SHP77 treated with DMSO at 0.1 percent for 48 hours (cell line): ENCODE measurements at places on chromosomes 12 and 14.
A peak's percentile ranks its signal among the peaks of the same experiment; 100 is the strongest.

GRCh38 chr12:76216585-76217472 lies 131.4 kb downstream of the BBS10 start:
- DNase-seq = no peak

- DNase-seq = no peak
Measured at GRCh38 chr12:119857041-119857591, 20.0 kb downstream of the CIT start.

- DNase-seq = no peak
Measured at GRCh38 chr14:93548102-93548843, 117.5 kb downstream of the UNC79 start.

DNA sequence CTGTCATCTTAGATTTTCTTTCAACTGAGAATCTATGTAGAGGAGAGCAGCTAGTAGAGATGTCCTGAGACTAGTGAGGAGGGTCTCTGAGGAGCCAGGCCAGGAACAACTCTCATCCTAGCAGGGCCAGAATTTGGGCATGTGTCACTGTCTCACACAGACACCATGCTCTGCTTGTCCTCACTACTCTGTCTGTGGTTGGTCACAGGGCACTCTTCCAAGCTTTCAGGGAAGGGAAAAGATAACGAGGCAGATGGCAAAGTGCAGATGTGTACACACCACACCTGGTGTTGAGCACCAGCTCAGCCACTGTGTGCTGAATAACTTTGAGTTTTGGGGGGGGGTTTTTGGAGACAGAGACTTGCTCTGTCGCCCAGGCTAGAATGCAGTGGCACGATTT lies 2.5 kb downstream of the SSPN start:
- DNase-seq = no peak

GRCh38 chr12:69150796-69151127 lies 88.6 kb upstream of the CPSF6 start:
- DNase-seq = no peak

- peak; percentile 20 for DNase-seq
Measured at GRCh38 chr12:74292351-74293194, 245.1 kb upstream of the ATXN7L3B start.

GRCh38 chr14:99725774-99726537 lies 41.9 kb downstream of the CYP46A1 start:
- no peak for DNase-seq

DNA sequence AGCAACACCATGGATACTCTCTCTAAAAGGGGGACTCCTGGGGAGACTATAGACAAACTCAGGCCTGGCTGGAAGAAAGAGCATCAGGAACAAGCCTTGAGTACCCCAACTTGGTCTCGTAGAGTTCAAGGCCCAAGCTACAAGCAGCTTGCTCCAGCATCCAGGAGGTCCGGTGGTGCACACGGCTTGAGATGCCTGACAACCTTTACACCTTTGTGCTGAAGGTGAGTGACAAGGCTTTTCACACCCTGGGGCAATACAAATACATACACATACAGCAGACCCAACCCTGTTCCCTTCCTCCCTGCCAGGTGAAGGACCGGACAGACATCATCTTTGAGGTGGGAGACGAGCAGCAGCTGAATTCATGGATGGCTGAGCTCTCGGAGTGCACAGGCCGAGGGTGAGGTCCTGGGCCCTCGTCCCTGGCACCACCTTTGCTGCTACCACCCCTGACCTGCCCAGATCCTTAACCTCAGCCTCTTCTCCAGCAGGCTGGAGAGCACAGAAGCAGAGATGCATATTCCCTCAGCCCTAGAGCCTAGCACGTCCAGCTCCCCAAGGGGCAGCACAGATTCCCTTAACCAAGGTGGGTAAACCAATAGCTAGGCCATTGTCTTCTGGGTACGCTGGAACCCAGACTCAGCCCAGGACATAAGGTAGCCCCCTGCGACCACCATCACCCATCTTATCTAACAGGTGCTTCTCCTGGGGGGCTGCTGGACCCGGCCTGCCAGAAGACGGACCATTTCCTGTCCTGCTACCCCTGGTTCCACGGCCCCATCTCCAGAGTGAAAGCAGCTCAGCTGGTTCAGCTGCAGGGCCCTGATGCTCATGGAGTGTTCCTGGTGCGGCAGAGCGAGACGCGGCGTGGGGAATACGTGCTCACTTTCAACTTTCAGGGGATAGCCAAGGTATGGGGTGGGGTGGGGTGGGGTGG lies 41.2 kb downstream of the SH2B3 start:
- DNase-seq = no peak
